ENCODE measurements at places on chromosomes 3 and 15.

- DNase-seq, result no peak
Measured at GRCh38 chr3:136120373-136121348, 75.5 kb downstream of the MSL2 start.

DNA sequence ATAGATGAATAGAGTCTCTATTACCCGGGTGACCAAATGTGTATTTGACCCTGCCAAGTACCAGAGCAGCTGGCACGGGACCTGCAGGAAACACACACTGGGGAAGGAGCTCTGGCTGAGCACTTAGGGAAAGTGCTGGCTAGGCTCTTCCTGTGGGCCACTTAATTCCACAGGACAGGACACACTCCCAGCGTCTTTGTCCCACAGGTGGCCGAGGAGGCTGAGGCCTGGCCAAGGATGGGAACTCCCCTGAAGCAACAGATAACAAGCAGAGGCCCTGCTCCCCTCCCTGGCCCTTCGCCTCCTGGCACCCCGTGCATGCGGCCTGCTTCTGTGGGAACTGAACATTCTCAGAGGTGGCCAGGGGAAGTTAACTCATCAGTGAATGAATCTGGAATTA is 180.8 kb downstream of the ATP10A start:
- no peak for DNase-seq

DNA sequence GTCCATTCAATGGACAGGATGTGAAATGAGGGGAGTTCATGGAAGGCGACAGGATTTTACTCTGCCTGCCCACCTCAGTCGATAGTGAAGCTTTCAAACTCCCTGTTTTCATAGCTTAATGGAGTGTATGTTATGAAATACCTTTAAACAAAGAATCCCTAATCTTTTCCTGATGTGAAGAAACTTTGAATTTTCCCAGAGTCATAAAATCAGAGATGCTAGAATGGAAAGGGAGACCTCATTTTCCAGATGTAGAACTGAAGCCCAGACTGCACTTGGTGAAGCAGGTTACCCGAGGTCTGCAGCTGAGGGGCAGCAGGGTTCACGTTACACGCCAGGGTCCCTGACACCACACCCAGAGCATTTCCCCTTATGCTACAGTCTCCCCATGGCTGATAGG is 34.7 kb upstream of the LACTB start:
- DNase-seq, result no peak

DNA sequence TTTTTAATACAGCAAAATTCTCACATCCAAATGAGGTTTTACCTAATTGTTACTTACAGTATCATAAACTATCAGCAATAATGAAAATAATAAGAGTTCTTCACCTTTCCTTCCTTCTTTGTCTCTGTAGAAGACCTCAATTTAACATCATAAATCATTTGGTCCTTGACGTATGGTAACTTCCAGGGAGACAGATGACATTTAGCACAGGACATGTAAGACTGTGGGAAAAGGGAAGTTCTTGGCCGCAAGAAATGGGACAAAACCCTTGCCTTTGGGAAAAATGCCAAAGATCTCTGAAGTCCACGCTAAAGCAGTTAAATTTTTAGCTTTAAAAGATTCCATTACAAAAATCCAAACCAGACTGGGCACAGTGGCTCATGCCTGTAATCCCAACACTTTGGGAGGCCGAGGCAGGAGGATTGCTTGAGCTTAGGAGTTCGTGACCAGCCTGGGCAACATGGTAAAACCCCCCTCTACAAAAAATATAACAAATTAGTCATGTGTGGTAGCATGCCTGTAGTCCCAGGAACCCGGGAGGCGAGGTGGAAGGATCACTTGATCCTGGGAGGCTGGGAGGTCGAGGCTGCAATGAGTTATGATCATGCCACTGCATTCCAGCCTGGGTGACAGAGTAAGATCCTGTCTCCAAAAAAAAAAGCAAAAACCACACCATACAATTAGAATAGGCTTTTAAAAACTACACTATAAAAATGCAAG is 8.8 kb downstream of the PTPN9 start:
- no peak for DNase-seq

- DNase-seq, result no peak
Measured at GRCh38 chr3:64311424-64312061, 86.3 kb upstream of the PRICKLE2 start.

- DNase-seq, result no peak
Measured at GRCh38 chr3:119630128-119630879, 30.1 kb downstream of the POPDC2 start.

DNA sequence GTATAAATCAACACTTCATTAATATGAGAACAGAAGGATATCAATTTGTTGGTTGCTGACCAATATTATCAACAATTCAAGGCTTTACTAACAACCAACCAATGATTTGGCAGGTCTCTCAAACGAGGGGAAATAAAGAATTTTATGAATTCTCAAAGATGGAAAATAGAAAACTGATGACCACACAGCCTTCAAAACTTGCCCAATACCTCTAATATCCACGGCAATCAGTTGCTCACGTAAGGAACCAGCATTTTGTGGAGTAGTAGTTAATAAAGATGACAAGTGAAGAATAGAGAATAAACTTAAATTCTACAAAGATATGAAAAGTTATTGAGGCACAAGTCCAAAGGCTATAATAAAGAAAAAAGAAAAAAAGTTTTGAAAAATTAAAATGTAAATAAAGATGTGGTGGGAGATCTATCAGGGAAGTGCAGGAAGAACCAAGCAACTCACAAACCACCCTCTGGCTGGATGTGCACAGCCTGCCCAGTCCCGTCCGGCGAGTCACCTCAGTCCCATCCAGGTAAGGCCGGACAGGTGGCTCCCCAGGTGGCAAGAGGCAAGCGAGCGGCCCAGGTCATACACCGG is 808 bp downstream of the GK5 start:
- DNase-seq, result no peak

DNA sequence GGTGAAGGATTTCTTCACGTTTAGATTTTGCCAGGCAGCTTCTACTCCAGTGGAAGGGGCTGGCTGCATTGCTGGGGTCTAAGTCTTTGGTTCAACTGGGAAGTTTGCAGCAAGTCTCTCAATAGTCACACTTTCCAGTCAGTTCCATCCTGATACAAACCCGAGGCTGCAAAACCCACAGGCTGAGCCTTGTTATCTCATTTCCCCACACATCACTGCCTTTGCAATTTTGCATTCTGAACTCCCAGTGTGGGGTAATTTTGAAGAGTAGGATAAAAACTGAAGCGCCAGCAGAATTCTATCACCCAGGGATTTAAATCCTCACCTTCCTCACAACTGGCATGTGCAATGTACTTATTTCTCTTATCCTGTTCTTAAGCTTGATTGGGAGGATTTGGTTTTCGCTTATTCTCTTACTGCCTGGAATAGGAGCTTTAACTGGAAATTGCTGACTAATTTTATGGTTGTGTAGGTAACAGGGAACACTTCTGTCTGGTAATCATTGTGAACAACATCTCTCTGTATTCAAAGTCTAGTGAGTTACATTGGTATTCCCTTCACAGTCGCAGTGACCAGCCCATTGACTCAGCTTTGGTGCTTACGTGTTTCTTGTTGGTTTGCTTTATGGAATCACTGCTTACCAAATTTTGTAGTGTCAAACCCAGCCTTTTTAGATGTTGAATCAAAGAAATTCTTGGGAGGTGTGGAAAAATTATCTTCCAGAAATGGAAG is 142.0 kb upstream of the TOPAZ1 start:
- no peak for DNase-seq

- DNase-seq, result no peak
Measured at GRCh38 chr3:66472313-66473134, 28.3 kb downstream of the LRIG1 start.

DNA sequence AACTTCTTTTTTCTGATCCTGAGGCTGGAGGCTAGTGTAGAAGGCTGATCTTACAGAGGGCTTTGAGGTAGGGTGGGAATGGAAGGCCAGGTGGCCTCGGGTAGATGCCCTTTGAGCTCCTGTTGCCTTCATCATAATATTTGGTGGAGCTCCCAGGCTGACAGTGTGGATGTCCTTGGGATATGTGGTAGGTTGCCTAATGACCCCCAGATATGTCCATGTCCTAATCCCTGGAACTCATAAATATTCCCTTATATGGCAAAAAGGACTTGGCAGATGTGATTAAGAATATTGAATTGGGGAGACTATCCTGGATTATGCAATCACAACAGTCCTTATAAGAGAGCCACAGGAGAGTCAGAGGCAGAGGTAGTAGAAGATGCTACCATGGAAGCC is 5.5 kb downstream of the ADAMTSL3 start:
- DNase-seq, result no peak

DNA sequence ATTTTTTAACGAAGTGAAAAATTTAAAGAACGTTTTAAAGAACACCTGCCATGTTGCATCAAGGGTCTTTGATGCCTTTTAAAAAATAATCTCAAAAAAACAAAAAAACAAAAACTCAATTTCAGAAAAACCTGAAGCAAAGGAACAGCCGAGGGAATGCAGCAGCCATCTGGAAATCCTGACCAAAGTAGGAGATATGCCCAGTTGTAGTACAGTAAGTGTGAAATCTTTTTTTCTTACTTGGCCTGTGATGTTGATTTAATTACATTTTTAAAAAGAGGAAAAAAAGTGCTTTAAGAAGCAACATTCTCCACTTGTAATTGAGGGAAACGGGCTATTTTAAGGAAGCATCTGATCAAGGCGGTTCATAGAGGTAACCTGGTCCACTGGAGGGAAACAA is 213.7 kb upstream of the GAP43 start:
- DNase-seq, result no peak

DNA sequence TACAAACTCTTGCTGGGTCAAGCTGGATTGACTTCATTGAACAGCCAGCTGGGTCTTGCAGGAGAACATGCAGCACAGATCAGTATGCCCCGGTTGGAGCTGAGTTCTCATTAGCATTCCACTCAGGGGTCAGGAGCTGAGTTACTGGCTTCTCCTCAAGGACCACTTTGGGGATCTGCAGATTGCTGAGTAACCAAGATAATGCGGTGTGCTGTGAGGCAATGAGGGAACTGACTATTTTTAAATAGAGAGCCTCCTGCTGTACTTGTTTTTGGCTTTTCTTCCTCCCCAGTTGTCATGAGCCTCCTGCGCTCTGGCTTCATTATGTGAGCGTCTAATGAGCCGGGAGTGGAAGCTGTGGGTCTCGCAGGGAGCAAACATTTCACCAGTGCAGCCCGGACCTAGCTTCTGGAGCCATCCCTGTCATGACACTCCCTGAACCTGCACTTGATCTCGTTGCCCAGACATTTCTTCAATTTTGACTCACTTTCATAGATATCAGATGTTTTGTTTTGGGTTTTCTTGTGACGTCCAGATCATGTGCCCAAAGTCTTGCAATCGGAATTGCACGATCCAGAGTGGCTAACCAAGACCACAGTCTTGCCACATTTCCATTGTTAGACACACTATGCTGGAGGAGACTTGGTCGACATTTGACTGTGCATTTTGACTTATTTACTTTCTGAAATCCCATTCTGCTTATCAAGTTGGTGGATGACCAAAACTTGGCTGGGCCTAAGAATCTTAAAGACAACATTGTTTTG is 327.2 kb downstream of the LRTM1 start:
- DNase-seq, result no peak

DNA sequence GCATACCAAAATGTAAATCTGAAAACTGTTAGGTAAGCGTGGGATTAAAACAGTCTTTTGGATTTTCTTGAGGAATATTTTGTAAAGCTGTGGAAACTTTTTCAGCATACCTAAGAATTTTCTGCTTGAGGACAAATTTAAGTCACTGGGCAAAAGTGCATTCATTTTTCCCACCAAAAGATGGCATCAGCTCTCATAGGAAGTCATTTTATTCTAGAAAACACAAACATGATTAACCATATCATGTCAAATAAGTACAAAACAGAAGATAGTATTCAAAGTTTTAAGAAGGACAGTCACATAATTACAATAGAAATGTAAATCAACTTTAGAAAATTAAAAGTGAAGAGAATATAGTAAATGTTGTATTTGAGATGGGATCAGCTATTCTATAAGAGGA is 63.5 kb downstream of the SLC49A4 start:
- DNase-seq, result no peak

GRCh38 chr15:95284933-95285421 is 1045.5 kb upstream of the NR2F2 start:
- DNase-seq, result no peak

GRCh38 chr3:158430448-158430847 is 140.5 kb upstream of the MLF1 start:
- DNase-seq, result no peak

DNA sequence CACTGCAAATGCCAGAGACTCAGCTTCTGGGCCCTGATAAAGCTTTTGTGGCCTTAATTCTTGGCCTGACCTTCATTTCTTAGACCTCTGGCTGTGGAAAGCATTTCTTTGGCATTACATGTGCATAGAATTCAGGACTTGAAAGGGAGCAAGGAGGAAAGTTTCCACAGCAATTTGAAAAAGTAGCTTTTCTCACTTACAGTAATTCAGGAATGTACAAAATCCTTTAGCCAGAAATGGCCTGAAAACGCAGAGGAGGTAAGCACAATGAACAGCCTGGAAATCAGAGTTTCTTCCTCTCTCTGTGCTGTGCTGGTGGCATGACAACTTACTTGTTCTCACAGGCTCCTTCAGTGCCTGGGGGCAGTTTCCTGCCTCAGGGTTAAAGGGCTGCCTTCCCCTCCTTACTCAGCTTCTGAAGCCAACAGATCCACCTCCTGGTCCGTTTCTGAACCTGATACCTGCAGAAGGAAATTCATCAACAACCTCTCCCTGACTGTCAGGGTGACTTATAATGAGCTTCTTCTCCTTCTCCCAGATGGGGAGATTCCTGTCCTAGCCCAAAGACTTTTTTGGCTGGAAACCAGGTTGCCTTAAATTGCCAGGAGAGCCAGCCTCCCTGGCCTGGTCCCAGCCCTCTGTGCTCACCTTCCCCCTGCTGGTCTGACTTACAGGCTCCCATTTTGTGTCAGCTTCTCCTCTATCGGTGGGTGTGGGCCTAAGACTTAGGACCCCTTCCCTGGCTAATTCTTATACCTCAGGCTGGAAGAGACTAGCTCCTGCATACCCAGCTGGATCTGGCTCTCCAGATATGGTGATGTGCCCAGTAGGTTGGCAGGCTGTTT is 102.3 kb downstream of the MYRIP start:
- no peak for DNase-seq

All from stimulated activated CD4-positive, alpha-beta T cell treated with anti-CD3 and anti-CD28 coated beads, Interleukin-12 subunit alpha, Interleukin-12 subunit beta, amount 100 ng/mL, for 48 hours (primary cell).